Stimulated activated CD4-positive, alpha-beta T cell treated with anti-CD3 and anti-CD28 coated beads, Interleukin-4, amount 100 ng/mL, for 24 hours (primary cell): ENCODE measurements at places on chromosomes 13 and 19.
A peak's percentile ranks its signal among the peaks of the same experiment; 100 is the strongest.

GRCh38 chr13:88932950-88933349 lies 1261.8 kb downstream of the SLITRK5 start:
- no peak for DNase-seq

DNA sequence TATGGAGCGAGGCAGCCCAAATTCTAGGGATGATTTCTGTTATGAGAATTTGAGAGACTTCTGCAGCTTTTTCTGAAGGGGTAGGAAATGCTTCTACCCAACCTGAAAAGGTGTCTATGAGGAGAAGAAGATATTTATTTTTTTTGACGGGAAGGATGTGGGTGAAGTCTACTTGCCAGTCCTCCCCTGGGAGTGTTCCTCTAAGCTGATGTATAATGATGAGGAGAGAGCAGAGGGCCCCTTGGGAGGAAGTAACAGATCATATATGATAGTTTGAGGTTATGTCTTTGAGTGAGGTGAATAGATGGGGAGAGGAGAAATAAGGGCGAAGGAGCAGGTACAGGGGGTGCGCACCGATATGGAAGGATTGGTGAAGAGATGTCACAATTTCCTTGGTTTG lies 910.6 kb upstream of the SLITRK5 start:
- DNase-seq: no peak

DNA sequence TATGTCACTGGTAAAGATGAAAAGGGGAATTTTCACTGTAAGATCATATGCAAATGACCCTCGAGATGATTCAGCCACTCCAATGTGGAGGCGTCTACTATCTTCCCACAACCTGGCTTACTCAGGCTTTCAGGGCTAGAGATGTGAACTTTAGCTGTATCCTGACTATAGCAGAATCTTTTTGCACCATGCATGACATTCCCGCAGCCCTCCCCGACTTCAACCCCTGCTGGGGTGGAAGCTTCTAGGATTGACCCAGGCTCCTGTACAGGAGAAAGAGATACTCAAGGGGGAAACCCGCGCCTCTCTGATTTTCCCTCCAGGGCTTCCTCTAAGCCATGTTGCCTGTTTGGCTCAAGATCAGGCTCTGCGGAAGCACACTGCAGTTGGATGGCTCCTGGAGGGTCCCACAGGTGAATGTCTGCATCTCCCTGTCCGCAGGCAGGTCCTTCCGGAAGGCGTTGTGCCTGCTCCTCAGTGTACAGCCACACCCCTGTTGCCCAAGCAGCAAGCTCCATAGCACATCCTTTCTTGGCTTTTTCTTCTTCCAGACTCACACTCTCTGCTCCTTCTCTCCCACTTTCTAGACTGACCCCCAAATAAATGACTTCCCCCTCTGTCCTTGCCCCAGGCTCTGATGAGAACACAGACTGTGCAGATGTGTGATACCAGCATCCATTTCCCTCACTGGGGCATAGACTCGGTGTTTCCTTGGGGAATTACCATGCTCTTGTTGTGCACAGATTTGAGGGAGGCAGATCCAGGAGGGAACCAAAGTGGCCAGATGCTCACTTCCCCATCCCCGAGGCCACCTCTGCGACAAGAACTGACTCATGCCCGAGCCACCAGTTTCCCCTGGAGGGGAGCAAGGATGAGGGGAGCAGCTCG lies 29.1 kb upstream of the POP4 start:
- DNase-seq: peak; percentile 63

DNA sequence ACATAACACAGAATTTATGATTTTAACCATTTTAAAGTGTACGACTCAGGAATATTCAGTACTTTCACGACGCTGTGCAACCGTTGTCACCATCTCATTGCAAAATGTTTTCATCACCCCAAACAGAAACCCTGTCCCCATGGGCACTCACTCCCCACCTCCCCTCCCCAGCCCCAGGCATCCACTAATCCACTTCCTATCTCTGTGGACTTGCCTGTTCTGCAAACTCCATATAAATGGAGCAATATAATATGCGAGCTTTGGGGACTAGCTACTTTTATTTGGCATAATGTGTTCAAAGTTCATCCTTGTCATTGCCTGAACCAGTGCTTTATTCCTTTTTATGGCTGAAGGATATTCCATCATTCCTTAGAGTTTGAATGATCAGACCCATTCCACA lies 7.3 kb upstream of the INSR start:
- DNase-seq: no peak

- no peak for DNase-seq
Observed at GRCh38 chr13:107216046-107216755, 648.3 kb upstream of the ARGLU1 start.

GRCh38 chr19:55424518-55424917 lies 16.9 kb upstream of the UBE2S start:
- no peak for DNase-seq

DNA sequence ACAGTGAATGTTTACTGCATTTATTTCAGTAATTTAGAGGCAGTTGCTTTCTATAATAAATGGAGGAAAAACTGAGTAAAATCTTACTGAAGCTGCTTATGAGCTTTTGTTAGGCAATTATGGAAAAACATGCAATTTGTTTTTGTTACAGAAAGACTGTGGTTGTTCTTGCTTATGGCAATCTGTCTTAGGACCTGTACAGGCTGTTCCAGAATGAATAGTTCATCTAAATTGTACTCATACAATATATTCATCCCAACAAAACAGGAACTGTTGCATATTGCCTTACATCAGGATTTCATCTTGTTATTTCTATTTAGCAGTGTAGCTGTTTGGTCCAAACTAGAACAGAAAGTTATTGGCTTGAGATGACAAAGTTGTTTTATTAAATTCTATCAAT lies 199.2 kb downstream of the NALCN start:
- no peak for DNase-seq

DNA sequence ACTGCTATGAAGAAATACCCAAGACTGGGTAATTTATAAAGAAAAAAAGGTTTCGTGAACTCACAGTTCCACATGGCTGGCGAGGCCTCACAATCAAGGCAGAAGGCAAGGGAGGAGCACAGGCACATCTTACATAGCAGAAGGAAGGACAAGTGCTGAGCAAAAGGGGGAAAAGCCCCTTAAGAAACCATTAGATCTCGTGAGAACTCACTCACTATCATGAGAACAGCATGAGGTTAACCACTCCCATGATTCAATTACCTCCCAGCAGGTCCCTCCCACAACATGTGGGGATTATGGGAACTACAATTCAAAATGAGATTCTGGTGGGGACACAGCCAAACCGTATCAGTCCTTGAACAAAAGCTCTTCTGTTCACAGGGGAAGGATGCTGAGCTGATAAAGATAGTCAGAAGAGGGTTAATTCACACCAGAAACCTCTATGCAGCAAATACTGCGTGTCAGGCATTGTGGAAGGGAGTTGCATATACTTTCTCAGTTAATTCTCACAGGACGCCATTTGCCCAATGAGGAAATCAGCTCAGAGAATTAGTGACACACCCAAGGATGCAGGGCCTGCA lies 246.2 kb downstream of the FOXO1 start:
- DNase-seq: no peak

- no peak for DNase-seq
Observed at GRCh38 chr13:114264886-114265611, 16.4 kb upstream of the UPF3A start.

GRCh38 chr13:74288361-74288911 lies 154.2 kb upstream of the KLF12 start:
- peak; percentile 6 for DNase-seq

DNA sequence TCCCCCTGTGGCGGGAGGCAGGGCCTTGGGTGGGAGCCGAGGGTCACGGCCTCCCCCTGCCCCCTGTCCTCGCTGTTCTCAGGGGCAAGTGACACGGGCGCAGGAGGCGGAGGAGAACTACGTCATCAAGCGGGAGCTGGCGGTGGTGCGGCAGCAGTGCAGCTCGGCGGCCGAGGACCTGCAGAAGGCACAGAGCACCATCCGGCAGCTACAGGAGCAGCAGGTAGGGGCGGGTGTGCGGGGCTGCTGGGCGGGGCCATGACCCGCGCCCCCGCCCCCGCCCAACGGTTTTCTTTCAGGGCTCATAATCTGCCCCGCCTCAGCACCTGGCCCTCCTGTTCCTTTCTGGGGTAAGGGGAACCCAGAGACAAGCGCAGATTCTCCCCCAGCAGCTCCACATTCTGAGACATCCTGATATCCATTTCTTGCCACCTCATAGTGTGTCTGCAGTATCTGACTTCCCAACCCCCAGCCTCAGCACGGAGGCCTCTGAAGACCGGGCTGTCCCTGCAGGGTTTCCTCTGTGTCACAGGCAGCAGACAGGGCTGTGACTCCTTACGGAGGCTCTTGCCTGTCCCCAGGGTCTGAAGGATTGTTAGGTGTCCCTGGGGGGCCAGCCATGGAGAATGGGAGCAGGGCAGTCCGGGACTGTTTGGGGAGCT lies 15.9 kb downstream of the PRR36 start:
- no peak for DNase-seq

GRCh38 chr19:34459614-34460013 lies 21.9 kb upstream of the WTIP start:
- DNase-seq: no peak

GRCh38 chr13:76848596-76848995 lies 37.6 kb downstream of the KCTD12 start:
- no peak for DNase-seq

DNA sequence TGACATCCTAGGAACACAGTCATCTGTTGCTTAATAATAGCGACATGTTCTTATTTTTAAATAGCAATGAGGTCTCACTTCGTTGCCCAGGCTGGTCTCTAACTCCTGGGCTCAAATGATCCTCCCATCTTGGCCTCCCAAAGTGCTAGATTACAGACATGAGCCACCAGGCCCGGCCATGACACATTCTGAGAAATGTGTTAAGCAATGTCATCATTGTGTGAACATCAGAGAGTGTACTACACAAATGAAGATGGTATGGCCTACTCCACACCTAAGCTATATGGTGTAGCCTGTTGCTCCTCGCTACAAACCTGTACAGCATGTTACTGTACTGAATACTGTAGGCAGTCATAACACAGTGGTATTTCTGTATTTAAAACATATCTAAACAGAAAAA lies 24.6 kb upstream of the GARRE1 start:
- no peak for DNase-seq
